Stimulated activated CD8-positive, alpha-beta memory T cell treated with anti-CD3 and anti-CD28 coated beads, Interleukin-2, amount 100 ng/mL, for 48 hours (primary cell): ENCODE measurements at places on chromosomes 6 and 20.

DNA sequence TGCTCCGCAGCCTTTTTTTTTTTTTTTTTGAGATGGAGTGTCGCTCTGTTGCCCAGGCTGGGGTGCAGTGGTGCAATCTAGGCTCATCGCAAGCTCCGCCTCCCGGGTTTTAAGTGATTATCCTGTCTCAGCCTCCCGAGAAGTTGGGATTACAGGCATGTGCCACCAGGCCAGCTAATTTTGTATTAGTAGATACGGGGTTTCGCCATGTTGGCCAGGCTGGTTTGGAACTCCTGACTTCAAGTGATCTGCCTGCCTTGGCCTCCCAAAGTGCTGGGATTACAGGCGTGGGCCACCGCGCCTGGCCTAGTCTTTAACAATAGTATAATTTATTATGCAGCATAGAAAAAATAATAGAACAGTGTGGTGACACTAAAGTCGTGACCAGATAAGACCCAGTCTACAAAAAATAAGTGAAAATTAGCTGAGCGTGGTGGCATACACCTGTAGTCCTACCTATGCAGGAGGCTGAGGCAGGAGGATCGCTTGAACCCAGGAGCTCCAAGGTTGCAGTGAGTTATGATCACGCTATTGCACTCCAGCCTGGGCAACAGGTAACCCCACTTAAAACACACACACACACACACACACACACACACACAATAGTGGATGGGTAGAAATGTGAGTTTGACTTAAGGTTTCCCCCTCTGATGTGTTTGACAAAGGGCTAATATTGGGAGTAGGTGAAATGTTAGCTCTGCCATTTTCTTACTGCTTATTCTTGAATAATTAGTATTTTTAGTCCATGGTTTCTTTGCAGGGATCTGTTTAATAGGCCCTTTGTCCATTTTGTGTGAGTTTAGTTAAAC lies 6.5 kb downstream of the PIM1 start:
- DNase-seq: no peak

DNA sequence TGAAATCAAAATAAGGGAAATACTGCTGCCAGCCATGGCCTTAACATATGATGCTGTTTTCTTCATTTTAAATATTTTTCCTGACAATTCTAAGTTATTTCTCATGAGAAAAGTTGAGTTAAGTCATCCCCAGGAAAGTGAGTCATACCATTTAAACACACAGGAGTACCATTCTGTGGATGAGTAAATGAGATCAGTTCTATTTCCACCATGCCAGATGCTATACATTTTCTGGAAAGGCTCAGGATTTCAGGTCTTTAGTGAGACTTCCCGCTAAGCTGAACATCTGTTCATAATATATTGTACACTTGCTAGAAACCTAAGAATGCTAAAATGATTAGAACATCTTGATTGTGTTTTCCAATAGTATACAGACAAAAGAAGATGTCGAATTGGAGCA lies 256.2 kb upstream of the MANEA start:
- DNase-seq: no peak

GRCh38 chr20:57384486-57384885 lies 6.7 kb upstream of the RBM38 start:
- no peak for DNase-seq

DNA sequence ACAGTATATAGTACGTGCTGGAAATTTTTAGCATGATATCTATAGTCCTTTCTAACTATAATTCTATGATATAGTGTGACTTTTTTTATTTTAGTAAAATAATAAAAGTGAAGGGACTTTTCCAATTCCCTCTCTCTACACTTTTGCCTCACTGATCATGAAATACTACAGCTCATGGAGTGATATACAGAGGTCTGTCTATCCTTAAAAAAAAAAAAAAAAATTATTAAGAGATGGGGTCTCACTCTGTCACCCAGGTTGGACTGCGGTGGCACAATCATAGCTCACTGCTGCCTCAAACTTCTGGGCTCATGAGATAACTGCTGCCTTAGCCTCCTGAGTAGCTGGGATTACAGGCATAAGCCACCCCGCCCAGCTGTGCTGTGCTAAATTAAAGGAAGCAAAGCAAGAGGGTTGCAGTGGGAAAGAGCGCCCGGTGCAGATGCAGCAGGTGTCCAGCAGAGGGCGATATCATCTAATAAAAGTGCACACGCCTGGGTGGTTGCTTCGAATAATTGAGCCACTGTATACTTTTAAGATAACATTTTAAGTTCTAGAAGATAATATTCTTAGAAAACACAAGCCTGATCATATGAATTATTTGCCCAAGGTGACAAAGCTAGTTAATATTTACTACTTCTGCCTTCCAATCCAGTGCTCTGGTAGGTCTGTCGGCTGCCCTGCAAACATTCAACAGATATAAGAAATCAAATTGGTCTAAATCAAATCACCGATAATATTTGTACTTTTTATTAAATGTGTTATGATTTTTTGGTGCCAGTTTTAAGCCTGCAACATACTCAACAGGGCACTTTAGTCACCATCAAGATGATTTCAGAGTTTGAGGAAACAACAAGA lies 94.9 kb upstream of the NT5E start:
- peak; percentile 36 for DNase-seq

GRCh38 chr20:34570859-34571306 lies 12.4 kb downstream of the MAP1LC3A start:
- no peak for DNase-seq

- no peak for DNase-seq
Measured at GRCh38 chr6:20033697-20034407, 178.4 kb downstream of the MBOAT1 start.

GRCh38 chr6:55377150-55377549 lies 49.9 kb downstream of the GFRAL start:
- DNase-seq: no peak
